ENCODE measurements at places on chromosomes 16 and 17.

DNA sequence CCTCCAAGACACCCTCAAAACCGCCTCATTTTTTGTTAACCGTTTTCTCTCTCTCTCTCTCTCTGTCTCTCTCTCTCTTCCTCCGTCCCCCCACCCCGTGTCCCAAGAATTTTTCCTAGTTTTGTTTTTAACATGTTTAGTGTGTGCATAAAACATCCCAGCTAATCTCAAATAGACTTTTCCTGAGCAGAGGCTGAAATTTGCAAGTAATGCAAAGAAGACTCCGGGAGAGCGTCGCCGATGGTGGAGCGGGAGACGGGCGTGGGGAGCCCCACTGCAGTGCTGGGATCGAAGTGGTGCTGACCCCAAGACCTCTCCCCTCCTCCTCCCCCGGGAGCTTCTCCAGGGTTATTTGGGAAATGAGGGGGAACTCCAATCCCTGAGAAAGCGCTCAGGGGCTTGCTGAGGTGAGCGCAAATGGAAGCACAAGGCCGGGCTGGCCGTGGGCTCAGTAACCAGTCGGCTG lies 4.7 kb upstream of the DLX4 start:
- no peak for DNase-seq

DNA sequence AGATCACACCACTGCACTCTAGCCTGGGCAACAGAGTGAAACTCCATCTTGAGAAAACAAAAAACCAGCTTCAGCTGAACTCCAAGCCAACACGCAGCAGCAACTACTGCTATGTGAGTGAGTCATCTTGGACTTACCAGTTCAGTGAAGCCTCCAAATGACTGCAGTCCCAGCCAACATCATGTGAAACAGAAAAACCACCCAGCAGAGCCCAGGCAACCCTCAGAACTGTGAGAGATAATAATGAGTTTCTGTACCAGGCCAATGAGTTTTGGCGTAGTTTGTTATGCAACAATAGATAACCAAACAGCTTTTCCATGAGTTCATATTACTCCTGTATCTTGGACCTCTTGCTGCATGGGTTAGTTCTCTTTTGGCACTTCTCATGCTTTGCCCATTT lies 23.3 kb downstream of the PHF12 start:
- DNase-seq = no peak

DNA sequence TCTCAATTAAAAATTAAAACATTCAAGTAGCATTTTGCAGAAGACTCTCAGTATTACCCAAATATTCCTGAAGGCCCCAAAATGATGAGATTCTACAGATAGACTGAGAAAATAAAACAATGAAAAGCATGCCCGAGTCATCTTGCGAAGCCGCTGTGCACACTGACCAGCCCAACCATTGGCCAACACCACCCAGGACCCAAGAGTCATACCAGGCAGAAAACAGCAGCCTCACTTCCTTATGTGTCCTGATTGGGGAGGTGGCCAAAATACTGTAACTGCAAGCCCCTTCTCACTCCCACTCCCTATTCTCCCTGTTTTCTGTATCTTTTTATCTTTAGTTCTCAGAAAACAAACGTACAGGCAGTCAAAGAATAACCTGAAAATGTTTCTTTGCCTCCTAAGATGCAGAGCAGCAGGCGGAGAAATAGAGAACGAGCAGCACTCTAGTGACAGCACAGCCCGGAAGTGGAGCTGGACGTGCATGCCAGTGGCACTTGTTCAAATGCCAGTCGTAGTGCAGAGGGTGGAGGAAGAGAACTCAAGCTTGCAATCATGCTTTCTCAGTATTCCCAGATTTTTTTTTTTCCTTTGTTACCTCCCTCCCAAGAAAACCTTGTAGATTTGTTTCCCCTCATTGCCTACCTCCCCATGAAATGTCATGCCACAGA lies 182.3 kb upstream of the SOX9 start:
- DNase-seq = no peak

DNA sequence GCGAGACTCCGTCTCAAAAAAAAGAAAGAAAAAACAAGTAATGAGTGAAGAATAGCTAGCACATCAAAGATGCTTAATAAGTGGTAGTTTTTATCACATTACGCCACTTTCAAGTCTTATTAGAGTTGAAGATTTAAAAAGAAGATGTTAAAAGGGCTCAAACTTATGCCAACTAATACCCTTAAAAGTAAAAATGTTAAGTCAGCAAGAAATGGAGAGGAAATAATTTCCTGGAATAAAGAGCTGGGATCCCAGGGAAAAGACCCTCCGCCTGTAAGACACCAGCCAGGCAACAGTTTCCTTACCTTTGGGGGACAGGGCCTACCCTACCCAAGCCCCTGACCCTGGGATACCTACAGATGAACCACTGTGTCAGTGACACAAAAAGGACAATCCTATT lies 3.6 kb downstream of the XPO6 start:
- DNase-seq = no peak

- DNase-seq = no peak
These were observed 26.6 kb upstream of the NLRP1 start for GRCh38 chr17:5610956-5611355.

- DNase-seq = no peak
These were observed 148.2 kb downstream of the IRX5 start for GRCh38 chr16:55078699-55079410.

DNA sequence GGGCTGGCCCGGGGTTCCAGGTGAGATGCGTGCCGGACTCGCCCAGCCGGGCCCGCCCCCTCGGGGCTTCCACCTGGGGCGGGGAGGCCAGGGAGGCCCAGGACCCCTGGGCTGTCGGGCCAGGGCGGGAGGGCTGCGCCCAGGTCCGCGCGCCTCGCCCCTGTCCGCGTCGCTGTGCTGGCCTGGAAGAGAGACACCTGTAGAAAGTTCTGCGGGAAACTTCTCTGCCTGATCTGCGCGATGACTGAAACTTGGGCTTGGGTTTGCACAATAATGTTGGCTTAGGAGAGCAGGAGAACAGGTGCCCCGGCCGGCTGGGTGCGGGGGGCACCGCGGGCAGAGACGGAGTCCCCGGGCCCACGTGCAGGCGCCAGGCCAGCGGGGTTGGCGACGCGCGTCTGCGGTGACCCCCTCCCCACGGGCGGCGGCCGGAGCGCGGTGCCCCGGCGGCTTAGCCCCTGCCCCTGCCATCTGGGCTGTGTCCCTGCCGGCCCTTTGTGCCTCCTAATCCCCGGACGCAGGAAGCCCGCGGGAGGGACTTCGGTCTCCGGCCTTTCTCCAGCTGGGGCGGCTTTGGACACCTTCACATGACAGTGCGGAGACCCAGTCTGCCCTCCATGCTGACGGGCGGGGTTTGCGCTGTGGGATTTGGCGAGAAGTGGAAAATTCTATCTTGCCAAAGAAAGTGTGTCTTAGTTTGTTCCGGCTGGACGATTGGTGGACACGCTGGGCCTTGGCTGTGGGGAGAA lies 483 bp downstream of the LLGL2 start:
- peak; percentile 65 for DNase-seq

DNA sequence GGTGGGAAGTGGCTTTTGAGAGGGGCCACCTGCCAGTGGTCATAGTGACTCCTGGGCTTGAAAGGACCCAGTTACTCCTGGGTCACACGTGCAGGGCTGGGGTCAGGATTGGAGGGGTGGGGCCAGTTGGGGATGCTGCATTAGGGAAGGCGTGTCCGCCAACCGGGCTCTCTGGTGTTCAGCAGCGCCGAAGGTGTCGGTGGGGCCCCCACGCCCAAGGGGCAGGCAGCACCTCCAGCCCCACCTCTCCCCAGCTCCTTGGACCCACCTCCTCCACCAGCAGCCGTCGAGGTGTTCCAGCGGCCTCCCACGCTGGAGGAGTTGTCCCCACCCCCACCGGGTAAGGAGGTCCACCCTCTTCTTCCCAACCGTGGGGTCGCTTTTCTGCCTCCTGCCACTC lies 9.5 kb downstream of the ABI3 start:
- DNase-seq = no peak

- DNase-seq = no peak
These were observed 20.9 kb downstream of the ABR start for GRCh38 chr17:1158879-1159278.

DNA sequence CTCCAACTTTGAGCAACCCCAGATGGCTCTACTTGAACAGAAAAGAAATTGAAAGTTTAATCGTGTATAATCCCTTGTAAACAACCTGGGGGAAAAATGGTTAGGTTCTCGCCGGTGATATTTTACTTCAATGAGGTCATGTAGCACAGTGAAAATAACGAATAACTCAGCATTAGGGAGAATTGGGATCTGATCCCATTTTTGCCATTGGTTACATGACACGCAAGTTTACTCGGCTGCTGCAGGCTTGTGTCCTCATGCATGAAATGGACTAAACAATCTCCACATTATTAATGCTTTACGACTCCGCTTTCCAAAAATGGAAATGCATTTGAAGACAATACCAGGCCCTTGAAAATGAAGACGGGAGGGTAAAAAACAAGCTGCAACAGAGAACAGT lies 45.5 kb upstream of the LRRC37A3 start:
- DNase-seq = no peak

DNA sequence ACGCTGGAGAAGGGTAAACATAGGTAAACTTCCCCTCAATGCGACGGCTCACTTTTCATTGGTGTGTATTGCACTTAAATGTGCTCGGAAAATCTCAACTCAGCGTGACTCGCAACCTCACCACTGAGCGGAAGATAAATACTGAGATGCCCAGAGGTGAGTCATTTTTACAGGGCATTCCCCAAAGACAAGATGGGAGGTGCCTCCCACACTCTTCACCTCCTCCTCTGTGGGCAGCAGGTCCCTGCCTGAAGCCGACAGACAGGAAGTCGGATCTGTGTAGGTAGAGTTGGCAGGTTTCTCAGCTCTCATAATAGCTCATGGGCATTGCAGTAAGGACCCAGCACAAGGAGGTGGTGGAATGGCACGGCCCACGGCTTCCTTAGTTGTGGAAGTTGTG lies 274.6 kb upstream of the HSBP1 start:
- no peak for DNase-seq

GRCh38 chr16:56849690-56850680 lies 15.0 kb upstream of the SLC12A3 start:
- DNase-seq = no peak
